ENCODE measurements at places on chromosomes 5 and 9.

- peak; percentile 96 for DNase-seq
Observed at GRCh38 chr5:40437452-40437861, 242.3 kb upstream of the PTGER4 start.

DNA sequence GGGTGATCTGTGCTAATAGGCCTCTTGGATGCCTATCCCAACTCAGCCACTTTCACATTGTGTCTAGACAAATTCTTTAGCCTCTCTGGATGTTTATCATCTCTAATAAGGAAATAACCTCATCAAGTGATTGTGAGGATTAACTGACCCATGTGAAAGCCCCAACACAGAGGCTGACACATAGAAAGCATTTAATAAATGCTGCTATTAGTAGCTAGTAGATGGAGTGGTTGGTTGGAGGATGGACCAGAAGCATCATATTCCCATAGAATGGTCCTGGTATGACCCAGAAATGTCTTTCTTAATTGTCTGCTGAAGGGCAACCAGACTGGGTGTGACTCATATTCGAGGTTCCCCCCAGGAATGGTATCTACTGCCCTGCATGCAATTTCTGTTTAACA, 124.4 kb downstream of the PIK3R1 start:
- no peak for DNase-seq

- DNase-seq: no peak
Observed at GRCh38 chr5:14876095-14876494, 4.5 kb upstream of the ANKH start.

DNA sequence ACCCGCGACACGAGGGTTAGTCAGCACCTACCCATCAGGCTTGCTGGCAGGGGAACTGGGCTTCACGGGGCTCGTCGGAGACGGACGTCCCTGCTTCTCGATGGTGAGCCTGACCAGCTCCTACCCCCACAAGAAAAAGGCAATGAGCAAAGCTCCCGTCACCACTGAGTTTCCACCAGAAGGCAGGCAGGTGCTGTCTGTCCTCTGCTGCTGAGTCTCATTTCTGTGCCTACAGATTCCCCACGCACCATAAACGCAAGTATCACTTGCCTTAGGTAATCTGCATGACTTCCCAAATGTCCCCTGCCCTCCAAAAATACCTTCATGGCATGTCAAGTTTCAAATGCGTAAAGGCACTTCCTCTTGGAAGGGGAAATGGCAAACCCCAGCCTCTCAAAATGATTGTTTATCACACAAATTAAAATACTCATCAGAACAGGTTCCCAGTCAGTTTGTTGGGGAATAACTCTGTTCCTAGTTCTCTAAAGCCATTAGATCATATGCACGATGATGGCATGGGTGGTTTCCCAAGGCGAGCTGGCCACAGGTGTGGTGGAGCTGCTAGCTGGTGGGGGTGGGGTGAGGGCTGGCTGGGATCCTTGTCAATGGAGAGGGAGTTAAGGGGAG, 85.0 kb downstream of the PRRT1B start:
- peak; percentile 31 for DNase-seq

DNA sequence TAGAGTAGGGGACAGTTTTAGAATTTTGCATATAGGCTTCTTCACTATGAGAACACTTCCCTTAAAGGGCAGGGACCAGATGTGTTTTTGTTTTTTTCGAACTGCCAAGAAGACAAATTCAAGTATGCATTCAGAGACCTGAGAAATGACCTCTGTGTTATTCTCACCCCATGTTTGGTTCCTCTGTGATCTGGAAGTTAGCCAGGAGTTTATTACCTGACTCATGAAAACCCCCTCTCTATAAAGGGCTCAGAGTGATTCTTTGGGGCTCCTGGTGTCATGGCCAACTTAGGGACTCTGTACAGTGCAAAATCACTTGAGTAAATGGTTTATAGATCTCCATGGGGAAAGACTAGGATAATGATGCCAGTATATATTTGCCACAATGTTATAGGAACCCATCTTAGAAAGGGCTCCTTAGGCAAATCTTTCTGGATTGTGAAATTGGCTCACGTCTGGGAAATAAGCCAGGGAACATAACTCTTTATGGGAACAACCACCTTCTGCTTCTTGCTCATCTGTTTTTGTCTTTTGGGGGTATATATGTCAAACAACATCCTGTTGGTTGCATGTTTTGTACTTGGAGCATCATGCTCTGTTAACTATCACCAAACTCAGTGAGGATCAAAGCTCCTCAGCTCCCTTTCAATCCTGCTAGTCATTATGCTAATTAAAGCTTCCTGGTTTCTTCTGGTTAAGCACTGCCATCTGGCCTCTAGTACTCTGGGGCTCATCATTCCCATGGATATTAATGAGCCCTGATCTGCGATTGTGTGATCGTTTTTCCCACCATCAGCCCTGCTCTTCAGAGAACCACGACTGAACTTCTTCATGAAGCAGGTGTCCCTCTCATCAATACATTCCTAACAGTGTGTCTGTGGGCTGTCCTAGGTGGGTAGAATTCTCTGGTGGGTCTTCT, 173.4 kb upstream of the CDH12 start:
- no peak for DNase-seq

All from MV-4-11 (cell line).